BJ (cell line): ENCODE measurements at places on chromosomes 4 and X.

DNA sequence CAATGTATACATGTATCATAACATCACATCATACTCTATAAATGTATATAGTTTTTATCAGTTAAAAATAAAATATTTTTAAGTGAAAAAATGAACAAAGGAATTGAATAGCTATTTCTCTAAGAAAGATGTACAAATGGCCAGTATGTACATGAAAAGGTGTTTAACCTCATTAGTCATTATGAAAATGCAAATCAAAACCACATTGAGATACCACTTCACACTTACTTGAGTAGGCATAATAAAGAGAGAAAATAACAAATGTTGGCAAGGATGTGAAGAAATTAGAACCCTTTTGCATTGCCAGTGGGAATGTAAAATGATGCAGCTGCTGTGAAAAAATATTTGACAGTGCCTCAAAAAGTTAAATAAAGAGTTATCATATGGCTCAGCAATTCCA lies 95.5 kb downstream of the IRS4 start:
- DNase-seq: no peak

GRCh38 chr4:177339477-177340374 lies 30.1 kb downstream of the NEIL3 start:
- no peak for DNase-seq

- no peak for DNase-seq
Observed at GRCh38 chr4:129966175-129966574, 870.2 kb downstream of the C4orf33 start.

GRCh38 chrX:65997978-65998717 lies 41.7 kb downstream of the VSIG4 start:
- no peak for DNase-seq

GRCh38 chrX:1767026-1767425 lies 152.2 kb downstream of the ASMT start:
- no peak for DNase-seq

DNA sequence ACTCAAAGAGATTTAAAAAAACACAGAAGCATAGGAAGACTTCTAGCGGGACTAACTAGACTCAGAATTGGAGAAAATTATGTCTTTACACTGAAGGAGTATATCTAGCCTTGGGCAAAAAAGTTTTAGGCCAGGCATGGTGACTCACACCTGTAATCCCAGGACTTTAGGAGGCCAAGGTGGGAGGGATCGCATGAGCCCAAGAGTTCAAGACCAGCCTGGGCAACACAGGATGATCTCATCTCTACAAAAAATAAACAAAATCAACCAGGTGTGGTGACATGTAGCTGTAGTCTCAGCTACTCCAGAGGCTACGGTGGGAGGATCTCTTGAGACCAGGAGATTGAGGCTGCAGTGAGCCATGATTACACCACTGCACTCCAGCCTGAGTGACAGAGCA lies 99.5 kb downstream of the NEUROG2 start:
- DNase-seq: no peak

DNA sequence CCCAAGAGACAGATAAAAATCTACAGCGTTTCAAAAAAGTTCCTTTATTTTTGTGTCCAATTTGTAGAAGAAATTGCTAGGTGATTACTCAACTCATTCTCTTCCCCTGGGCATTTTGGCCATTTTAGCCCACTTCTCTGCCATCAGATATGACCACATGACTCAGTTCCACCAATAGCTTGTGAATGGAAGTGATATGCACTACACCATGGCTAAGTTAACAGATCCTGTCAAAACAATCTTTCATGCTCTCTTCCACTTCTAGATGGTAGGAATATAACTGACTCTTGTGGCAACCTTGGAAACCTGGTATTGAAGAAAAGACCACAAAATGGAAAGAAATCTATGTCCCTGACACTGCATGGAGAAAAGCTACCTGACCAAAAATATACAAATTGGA lies 26.2 kb upstream of the FREM3 start:
- DNase-seq: no peak

GRCh38 chr4:30719454-30720020 lies 632 bp upstream of the PCDH7 start:
- DNase-seq: no peak

DNA sequence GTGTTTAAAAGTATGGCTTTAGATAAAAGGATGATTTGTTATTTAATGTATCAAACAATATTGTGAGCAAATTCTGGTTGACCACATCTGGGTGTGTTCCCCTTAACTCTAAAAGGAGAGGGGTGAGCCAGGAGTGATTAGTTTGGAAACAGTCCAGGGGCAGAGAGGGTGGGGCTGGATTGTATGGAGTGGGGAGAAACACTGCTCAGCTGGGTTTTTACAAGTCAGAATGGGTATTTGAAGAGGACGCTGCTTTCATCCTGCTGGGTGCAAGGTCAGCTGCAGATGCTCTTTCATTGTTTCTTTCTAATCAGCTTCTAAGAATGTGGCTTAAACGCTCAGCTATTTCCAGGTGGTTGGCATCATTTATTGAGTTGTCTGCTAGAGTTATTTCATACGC lies 82.8 kb upstream of the LIMCH1 start:
- no peak for DNase-seq

DNA sequence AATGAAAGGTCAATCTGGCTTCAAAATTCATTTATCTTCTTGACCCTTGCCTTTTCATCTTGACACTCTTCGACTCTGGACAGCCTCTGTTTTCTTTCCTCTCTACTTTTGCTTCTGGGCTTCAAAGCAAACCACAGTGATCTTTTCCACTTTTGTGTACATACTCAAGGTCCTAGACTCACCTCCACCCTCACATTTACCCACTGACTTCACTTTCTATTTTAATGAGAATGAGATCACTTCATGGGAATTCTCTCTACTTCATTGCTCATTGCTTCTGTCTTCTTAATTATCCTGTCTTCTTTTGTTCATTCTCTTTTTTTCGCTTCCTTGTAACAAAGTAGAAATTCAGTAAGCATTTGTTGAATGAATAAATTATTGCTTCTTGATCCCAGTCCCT lies 330.1 kb upstream of the HAND2 start:
- DNase-seq: no peak

DNA sequence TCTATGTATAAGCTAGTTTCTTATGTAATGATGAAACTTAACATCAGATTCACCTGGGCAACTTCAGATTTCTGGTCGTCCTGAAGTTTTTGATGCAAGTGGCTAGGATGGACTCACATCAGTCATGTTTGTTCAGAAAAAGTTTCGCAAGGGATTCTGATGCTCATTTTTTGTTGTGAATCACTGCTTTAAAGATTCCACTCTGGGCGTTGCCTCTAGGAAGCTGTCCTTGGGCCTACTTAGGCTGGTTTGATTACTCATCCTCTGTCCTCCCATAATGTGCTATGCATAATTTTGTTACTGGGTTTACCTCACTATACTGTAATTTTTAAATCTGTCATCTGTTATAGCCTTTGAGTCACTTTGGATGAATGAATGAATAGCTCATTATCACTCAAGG lies 30.8 kb downstream of the HERC3 start:
- DNase-seq: peak; percentile 93

GRCh38 chr4:2660596-2661211 lies 95.4 kb downstream of the TNIP2 start:
- no peak for DNase-seq

GRCh38 chr4:56909086-56909894 lies 1.6 kb downstream of the REST start:
- DNase-seq: no peak

- DNase-seq: no peak
Observed at GRCh38 chr4:69025191-69025998, 70.9 kb upstream of the UGT2B7 start.

- no peak for DNase-seq
Observed at GRCh38 chr4:10781805-10782204, 97.2 kb upstream of the CLNK start.

DNA sequence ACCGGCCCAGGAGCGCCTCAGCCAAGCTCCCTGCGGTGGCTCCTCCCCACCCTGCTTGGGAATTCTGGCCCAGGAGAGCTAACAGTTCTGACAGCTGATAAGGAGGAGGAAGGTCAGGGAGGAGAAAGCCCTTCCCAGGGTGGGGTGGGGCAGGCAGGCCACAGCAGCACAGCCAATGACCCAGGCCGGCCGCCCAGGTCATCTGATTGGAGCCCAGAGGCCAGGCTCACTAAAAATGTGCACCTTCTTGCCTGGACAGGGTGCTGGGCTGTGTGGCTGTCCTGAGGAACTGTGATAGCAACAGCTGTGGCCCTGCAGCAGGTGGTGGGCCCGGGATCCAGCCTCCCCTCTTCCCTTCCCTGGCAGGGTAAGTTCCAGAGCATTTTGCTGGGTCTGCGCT lies 17.2 kb upstream of the SH3TC1 start:
- no peak for DNase-seq

DNA sequence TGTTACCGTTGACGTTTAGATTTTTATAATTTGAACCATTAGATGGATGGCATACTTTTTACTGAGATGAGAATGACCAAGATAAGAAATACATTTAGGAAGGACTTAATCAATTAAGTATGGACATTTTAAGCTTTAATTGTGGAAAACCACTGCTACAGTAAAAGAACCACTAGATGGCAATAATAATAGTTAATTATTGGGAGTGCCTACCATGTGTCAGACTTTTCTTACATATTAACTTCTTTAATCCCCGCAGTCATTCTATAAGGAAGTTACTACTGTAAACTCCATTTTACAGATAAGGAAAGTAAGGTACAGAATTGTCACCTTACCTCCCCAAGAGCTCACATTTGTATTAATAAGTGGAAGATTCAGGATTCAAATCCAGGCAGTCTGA lies 48.5 kb upstream of the MYOZ2 start:
- DNase-seq: no peak

GRCh38 chrX:108235986-108236385 lies 144.4 kb downstream of the ATG4A start:
- DNase-seq: no peak

DNA sequence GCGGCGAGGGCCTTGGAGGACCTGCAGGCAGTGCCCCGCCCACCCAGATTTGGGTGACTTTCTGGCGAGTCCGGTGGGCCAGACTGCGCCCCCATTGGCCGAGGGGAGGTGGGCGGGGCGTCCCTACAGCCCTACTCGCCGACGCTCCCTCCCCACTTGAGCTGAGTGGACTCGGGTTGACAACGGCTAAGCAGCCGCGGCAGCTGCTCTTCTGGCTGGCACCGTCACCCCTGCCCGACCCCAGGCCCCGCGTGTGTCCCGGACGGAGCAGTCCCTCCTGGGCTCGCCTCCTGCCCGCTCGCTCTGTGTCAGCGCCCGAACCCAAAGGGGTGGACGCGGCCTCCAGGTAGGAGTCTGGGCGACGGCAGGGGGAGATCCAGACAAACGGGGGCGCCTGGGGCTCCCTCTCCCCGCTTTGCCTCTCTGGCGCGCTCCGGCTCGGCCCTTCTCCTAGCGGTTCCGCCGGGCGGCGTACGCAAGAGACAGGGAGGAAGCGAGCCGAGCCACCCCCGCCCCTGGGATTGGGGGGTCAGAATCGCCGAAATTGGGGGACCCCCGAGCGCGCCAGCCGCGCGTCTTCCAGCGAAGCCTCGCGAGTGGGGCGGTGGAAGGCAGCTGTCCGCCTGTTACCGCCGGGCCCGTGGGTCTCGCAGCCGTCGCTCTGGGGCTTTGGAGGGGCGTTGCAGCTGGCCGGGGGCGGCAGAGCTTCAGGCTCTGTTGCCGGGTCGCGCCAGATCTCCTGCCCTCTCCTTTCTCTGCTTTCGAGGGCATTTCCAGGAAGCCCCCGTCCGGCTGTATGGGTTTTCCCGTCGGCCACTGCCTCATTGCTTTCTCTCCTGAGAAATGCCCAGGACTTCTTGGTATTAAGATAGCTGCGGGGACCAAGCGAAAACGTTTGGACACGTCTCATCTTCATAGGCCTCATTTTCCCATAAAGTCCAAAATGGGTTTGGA lies 46.3 kb downstream of the STARD8 start:
- no peak for DNase-seq

GRCh38 chr4:102732678-102733077 lies 28.1 kb downstream of the MANBA start:
- no peak for DNase-seq

DNA sequence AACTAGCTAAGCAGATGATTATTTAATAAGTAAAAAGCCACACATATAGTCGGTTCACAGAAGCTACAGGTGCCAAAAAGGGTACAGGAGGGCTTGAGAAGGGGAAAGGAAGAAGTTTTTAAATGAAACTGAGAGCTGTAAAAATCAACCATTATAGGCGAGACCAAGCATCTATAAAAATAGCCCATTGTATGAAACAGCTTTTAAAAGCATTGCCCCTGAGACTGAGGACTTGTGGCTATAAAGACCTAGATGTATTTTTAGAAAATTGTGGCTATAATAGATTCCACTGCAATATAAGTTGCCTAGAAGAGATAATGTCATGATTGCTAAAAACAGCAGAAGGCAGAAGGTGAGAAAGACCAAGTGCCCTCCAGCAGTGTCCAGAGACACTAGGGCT lies 15.0 kb upstream of the TTC29 start:
- DNase-seq: no peak
